Ammon's horn (tissue), 1 donor: ENCODE measurements at places on chromosomes 6 and 20.

DNA sequence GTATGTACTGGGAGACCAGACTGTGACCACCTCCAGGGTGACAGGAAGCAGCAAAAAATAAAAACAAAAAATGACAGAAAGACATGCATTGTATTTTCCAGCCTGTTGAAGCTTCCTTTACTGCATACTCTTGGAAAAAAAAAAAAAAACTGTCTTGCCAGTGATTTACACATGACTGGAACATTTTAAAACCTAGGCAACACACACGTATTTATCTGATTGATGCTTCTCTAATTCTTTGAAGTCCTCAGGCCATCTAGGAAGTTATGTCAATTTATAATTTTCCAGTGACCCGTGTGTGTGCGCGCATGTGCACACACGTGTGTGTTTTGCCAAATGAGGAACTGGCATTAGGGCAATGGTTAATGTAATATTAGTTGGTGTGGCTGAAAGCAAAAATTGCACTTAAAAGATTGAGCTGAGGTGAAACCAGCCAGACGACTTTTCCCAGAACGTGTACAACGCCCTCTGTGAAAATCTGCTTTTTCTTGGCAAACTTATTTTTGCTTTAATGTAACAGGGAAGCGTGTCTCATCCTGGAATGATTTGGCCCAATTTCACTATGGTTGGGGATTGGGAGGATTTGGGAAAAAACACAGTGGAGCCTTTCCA is 315.2 kb downstream of the TFAP2A start:
- DNase-seq = peak; percentile 4

DNA sequence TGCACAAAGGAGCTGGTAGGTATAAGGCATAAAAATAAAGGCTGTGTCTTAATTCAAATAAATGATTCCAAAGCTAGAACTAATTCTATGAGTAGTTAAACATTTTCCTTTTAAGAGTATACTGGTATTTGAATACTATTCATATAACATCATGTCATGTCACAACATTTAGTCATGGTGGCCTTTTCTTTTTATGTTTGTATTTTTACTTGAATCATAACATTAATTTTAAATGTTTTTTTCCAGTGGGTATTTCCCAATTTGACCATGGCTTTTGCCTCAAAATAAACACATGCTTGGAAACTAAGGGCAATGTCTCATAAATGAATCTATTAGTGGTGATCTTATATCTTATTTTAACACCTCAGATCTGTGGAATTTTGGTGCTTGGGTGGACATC is 177.1 kb downstream of the CD109 start:
- no peak for DNase-seq

- DNase-seq = peak; percentile 76
Observed at GRCh38 chr6:6008648-6009421, 2.1 kb upstream of the NRN1 start.

DNA sequence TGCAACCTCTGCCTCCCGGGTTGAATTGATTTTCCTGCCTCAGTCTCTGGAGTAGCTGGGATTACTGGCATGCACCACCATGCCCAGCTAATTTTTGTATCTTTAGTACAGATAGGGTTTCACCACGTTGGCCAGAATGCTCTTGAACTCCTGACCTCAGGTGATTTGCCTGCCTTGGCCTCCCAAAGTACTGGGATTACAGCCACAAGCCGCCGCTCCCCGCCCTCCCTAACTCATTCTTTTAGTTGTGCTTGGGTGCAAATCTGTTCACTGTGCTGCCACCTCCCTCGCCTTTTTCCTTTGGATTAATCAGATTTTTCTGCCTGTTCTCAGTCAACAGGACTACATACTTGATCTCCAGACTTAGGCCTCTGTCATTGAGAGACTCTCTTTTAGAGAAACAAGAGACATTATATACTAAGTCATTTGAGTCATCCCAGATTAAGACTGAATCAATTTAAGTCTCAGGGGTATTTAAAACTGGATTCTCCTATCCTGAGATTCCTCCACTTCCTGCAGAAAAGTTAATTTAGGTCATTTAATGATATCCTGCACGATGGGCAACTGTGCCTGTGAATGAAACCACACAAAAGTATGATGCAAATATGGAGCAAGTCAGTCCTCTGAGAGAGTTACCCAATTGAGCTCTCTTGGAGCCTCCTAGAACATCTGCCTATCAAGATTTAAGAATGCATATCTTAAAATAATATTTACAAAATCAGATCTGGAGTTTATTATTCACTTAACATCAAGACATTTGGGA is 136.1 kb upstream of the THEMIS start:
- DNase-seq = no peak

- DNase-seq = no peak
Observed at GRCh38 chr6:75550544-75551167, 51.0 kb upstream of the SENP6 start.

- no peak for DNase-seq
Observed at GRCh38 chr6:449486-450419, 58.2 kb downstream of the IRF4 start.

GRCh38 chr6:126030045-126030444 is 43.7 kb downstream of the TRMT11 start:
- DNase-seq = no peak

GRCh38 chr6:168648240-168649125 is 207.5 kb downstream of the SMOC2 start:
- DNase-seq = no peak

DNA sequence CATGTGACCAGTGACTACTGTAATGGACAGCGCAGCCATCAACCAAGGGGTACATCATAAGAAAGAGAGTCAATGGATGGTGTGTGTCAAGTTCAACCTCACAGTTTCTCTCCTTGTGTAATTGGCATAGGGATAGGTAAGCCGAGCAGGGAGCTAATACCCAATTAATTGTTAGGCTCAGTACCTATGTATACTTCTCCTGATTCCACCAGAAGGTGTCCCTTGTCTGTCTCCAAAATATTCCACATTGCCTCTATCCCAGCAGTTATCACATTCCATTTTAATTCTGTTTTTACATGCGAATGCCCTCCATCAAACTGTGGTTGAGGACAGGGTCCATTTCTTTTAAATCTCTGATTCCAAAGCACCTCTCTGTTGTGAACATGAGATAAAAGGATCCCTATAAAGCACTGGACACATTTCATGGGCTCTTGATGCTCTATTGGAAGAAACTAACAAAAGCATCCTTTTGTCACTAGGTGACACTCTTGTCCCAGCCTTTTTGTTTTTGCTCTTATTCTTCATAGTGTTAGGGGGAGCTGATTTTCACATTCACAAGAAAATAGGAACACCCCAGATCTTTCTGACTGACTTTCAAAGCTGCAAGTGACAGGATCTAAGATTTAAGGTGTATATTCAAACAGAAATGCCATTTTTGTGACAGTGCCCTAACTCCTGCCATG is 38.9 kb downstream of the FBXO9 start:
- DNase-seq = peak; percentile 28

DNA sequence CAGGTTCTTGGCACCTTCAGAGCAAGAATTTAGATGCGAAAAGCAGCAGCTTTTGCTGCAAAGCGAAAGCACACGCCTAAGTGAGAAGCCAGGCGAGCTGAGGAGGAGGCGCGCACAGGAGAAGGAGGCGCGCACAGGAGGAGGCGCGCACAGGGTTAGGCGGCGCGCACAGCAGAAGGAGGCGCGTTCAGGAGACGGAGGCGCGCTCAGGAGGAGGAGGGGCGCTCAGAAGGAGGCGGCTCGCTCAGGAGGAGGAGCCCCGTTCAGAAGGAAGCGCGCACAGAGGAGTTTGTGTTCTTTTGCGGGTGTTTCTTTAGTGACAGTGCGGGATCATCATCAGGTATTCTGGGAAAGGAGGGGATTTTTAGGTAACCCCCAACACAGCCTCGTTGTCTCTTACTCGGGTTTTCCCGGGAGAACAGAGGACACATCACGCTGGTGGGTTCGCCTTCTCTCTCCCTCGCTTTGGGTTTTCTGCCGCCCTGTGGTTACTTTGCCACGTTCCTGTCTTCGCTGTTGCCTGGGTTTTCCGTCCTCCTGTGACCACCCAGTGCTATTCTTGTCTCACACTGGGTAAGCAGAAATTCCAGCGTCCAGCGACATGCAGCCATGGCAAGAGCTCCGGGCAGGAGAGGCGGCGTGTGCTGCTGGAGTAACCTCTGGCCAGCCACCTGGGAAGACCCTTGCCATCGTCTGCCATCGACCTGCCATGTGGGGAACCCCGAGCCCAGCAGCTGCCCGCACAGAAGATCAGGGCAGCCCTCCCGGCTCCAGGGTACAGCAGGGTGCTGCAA is 47.0 kb downstream of the WDR27 start:
- peak; percentile 87 for DNase-seq

- peak; percentile 67 for DNase-seq
Observed at GRCh38 chr6:36104836-36105235, 25.5 kb upstream of the MAPK13 start.

GRCh38 chr20:44664131-44664530 is 12.6 kb upstream of the ADA start:
- DNase-seq = no peak

DNA sequence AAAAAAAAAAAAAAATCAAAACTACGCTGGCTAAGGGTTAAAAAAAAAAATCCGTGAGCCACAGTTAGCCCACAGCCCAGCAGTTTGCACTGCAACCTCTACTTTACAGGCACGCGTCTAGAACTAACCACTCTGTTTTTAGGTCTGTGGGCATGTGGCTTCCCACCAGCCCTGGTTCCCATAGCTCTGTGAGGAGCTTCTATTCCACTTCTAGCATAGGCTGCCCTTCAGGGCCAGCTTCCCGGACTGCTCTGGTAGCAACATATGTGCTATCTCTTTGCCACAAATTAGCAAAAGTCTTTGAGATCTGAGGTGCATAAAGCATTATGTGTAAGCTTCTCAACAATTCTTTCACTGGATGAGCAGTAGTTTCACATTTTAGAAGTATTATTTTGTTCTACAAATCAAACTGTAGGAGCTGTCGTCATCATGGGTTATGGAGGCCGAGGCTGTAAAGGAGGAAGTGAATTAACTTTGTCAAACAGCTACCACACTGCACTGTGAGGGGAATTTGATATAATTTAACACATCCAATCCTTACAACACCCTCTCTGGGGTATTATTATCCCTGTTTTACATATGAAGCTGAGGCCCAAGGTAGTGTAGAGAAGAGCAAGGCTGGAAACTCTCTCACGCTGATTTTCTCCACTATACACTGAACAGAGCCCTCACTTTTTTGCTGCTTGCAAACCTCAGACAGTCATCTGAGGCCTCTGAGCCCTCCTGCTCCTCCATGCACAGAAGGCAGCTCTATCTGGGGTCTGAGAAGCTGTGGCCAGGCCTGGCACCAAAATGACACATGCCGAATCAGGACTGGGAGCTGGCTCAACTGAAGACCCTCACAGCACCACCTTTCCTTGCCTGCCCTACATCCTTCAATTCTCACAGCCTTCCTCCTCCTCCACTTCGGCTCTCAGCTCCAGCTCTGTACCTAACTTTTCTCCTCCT is 35.4 kb downstream of the MAN1A1 start:
- no peak for DNase-seq

- DNase-seq = no peak
Observed at GRCh38 chr6:25524542-25524941, 127.5 kb upstream of the SCGN start.

DNA sequence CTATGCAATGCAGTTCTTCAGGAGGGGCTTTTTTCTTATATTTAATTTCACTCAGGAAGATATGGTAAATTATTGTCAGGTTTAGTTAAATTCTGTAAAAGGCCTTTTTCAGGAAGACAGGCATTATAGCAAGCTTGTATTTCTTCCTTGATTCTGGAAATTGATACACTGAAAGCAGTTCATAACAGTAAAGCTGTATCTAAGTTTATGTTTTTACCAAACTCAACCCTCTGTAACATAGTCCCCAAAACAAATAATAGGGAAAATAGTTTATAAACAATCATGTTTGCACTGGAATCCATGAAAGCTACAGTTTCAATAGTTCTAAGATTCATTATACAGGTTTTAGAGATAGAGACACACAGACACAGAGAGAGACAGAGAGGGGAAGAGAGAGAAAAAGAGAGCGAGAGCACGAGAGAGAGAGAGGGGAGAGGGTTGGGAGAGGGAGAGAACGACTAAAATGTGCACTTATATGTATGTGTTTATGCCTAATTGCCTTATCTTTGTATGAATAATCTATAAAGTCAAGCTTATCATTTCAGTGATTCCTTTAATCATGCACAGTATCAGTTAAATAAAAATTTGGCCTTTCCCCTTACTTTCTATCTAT is 454.4 kb downstream of the RFPL4B start:
- DNase-seq = no peak

DNA sequence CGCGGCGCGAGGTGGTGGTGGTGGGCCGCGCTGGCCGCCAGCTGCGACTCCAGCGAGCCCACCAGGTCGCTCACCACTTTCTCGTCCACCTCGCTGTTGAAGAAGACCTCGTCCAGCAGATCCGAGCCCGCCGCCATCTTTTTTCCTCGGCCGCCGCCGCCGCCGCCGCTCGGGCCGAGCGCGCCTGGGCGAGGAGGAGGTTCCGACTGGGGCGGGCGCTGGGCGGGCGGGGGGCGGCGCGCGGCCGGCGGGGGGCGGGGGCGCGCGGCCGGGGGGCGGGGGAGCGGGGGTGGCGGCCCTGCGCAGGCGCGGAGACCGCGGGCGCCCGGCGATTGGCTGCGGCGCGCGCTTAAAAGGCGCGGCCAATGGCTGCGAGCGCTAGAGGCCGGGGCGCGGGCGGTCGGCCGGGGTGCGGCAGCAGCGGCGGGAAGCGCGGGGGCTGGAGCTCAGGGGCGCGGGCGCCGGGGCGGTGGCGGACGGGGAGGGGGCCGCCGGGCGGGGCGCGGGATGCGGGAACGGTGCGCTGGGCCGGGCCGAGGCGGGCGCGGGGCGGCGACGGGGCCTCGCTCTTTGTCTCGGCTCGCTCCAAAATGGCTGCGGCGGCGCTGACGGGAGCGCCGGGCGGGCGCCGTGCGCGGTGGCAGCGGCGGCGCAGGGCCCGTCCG is at the start of gene TAF4:
Gene TAF4, minus strand, starts transcription at position 208 of the 665 bp plus-strand sequence. Its CDS starts 71 bp downstream, at position 137.
- peak; percentile 74 for DNase-seq

DNA sequence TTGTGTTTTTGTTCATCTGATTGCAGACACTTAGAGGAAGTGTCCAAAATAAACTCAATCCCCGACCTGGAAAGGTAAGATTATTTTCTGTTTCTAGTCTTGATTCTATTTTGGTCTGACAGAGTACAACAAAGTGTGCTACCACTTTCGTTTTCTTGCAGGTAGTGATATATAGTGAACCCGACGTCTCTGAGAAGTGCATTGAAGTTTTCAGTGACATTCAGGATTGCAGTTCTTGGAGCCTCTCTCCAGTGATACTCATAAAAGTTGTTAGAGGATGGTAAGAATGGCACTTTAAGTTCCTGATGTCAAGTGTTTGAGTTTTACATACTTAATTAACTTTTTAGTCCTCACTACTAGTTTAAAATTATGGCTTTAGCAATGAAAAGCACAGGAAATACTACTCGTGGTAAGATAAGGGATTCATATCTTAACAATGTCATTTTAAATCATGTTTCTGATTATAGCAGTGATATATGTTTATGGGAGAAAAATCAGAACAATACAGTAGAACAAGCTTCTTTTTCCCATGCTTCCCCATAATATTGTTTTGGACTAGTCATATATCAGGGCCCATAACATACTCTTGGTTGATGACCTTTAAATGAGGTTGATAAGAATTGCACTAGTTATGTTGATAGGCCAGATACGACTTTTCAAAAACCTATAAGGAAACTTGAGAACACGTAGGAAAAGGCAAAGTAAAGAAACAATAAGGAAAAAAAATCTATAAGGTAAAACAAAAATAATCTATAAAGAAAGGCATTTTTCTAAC is 104.0 kb downstream of the RTN4IP1 start:
- DNase-seq = no peak
